SK-N-SH treated with all-trans-retinoic acid at 6 μM for 48 hours (cell line): ENCODE measurements at places on chromosomes 12 and 14.

- no peak for ATAC-seq
Measured at GRCh38 chr12:26795910-26796309, 37.1 kb downstream of the ITPR2 start.

- peak; percentile 62 for ATAC-seq
Measured at GRCh38 chr12:46832130-46832704, 6.4 kb upstream of the SLC38A4 start.

DNA sequence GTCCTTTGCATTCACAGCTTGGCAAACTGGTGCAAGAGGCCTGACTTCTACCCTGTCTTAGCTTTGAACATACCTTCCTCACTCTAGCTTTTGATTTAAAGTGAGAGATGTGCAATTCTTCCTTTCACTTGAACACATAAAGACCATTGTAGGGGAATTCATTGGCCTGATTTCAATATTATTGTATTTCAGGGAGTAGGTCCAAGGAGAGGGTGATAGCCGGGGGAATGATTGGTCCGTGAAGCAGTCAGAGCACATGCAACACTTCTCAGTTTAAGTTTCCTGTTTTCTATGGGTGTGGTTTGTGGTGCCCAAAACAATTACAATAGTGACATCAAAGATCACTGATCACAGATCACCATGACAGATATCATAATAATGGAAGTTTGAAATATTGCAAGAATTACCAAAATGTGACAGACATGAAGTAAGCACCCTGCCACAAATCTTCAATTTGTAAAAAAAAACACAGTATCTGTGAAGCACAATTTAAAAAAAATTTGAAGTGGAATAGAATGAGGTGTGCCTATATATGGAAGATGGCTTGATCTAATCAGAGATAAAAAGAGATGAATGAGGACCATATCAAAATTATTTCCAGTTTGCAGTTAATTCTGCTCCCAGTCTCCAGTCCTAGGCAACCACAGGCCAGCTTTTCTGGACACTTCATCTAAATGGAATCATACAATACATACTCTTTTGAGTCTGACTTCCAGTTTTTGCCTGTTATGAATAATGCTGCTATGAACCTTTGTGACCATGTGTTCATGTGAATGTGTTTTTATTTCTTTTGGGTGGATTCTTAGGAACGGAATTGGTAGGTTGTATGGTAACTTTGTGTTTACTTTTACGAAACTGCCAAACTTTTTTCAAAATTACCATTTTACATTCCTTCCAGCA lies 23.2 kb downstream of the BORCS5 start:
- ATAC-seq, result peak; percentile 50; the same call in 2 of the 3 replicates

DNA sequence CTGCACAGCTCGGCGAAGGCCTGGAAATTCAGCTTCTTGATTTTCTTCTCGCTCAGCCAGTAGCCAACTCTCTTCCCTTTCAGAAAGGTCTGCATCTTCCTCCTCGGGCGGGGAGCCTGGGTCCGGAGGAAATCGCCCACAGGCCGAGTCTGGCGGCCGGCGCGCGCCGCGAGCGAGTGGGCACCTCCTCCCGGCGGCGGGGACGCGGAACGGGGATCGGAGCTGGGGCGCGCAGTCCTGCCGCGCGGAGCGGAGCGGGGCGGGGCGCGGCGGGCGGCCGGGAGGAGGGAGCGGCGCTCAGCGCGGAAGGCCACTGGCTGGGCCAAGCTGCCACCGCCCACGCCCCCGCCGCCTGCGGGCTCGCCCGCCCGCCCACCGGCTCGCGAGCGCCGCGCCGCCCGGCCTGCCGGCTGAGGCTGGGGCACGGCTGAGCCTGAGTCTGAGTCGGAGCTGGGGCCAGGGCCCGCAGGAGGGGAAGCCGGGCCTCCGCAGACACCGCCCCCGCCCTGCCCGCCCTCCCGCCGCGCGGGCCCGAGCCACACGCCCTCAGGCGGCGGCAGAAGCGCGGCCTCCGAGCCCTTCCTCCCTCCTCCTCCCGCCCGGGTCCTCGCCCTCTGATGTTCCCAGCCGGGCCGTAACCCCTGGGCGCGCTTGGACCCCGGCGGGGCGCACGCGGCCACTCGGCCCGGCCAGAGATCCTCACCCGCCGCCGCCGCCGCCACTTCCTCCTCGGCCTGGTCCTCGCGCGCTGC lies 480 bp downstream of the ITPK1 start:
- peak; percentile 89 for ATAC-seq

DNA sequence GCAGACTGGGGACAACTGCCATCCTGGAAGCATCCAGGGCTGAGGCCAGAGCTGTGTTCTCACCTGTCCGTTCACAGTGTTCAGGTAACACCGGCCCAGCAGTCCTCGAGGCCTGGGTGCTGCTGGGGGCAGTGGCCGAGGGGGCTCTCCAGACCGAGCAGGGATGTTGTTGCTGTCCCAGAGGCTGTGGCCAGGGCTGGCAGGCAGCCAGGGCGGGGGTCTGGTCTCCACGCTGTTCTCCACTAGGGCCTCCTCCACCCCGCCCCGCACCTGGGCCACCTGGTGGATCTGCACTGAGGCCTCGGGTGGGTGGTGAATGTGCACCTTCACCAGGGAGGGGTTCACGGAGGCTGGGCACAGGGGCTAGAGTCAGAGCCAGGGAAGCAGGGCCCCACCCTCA lies 57.4 kb downstream of the ISCA2 start:
- no peak for ATAC-seq

DNA sequence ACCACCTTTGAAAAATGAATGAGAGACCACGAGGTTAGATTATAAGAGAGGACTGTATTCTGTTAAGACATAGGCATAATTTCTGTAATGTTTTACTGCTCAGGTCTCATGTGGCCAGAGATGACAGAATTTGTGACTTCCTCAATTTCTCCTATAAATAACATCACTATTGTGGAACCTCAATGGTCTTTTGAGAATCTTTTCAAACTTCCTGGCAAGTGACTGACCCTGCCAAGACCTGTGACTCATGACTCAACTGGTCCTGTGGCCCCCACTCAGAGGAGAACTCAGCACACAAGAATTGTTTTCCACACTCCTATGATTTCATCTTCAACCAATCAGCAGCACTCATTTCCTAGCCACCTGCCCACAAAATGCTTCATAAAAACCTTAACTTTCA lies 508.2 kb upstream of the ATP2B1 start:
- ATAC-seq, result no peak

- no peak for ATAC-seq
Measured at GRCh38 chr12:107519906-107520859, 165.4 kb upstream of the PWP1 start.
